ENCODE measurements at places on chromosomes 11 and 22.

DNA sequence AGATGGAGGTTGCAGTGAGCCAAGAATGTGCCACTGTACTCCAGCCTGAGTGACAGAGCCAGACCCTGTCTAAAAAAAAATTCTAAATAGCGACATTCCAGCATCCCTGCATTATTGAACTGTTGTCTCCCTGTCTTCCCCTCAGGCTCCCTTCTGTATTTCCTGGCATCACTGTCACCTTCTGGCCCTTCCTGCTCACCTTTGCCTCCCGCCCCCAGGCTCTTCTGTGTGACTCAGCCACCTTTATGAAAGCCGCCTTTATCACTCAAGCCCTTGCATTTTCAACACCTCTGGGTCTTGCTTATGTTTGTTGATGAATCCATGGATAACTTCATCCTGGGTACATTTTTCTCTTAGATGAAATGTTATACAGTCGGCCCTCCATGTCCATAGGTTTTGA, 21.1 kb downstream of the UBASH3B start:
- no peak for DNase-seq

DNA sequence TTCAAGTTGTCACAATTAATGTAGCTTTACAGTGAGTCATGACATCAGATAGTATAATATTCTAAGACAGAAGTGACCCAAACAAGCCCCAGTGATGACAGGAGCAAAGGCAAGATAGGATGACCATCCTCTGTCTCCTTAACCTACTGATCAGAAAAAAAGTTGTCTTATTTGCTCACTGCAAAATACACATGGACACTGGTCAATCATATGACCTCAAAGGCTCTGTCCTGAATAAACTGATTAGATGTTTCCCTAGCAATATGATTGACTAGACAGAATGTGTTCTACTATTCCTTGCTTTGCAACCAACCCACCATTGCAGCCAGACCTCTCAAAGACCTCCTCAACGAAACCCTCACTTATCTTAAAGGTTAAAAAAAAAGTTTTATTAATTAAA, 117.4 kb downstream of the SYN3 start:
- no peak for DNase-seq

DNA sequence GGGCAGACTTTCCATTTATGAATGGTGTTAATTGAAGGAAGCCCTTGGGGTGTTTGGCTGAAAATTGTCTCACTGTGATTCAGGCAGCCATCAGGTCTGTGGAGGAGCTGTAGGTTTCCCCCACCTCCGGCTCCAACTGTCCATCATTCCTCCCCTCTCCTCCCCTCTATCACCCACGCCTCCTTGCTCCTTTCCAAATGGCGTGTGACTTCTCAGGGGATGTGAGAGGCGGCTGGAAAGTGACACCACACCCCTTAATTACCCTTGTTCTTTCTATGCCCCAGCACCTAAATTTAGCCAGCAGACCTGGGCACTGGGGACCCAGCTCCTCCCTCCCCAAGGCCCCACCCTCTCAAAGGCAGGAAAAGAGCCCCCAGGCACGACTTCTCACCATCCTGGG, 38.1 kb upstream of the SYT7 start:
- no peak for DNase-seq

DNA sequence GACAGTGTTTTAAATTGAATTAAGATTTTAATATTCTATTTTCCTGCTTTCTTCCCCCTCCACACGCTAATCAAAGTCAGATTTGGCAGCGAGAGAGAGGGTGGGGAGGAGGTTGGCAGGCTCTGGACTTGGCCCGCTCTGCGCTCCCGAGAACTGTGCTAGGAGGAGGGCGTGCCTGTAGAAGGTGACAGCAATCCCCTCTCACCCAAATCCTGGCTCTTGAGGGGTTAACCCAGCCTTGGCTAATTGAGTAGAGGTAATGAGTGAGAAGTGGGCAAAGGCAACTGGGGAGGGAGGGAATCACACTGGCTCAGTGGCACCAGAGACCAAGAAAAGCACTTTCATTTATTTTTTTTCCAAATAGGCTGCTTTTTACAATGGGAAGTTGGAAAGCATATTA, 42.2 kb downstream of the BUD13 start:
- DNase-seq = no peak

DNA sequence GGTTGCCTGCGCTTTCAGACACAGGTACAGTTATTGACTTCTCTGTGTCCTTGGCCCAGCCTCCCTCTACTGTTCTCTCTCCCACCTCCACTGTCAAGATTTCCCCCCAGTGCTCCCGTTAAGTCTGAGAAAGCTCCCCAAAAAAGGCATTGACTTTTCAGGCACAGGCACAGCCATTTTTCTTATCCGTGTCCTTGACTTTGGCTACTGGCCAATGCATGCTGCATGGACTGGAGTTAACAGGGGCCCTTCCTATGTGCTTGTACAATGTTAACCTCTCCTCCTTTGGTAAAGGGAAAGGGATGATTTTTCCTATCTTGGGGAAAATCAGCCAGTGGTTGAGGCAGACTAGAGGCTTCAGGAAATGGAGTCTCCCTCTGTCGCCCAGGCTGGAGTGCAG, 4.3 kb downstream of the APOL5 start:
- no peak for DNase-seq

- no peak for DNase-seq
Measured at GRCh38 chr11:122334546-122335339, 218.7 kb upstream of the BLID start.

DNA sequence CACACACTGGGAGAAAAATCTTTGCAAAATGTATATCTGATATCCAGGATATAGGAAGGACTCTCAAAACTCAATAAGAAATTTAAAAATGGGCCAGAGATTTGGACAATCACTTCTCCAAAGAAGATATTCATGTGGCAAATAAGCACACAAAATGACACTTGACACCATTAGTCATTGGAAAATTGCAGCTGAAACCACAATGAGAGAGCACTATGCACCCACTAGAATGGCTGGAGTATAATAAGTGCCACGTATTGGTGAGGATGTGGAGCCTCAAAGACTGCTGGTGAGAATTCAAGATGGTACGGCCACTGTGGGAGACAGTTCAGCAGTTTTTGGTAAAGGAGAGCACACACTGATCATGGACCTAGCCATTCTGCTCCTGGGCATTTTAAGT, 12.8 kb upstream of the OSBPL5 start:
- DNase-seq = no peak

- peak; percentile 88 for DNase-seq
Measured at GRCh38 chr11:46120346-46121300, 631 bp downstream of the PHF21A start.

GRCh38 chr11:89182773-89183518, 5.3 kb downstream of the TYR start:
- no peak for DNase-seq

- no peak for DNase-seq
Measured at GRCh38 chr22:37633625-37634416, 5.6 kb upstream of the SH3BP1 start.

GRCh38 chr11:18329196-18329870, 7.0 kb downstream of the GTF2H1 start:
- DNase-seq = no peak

DNA sequence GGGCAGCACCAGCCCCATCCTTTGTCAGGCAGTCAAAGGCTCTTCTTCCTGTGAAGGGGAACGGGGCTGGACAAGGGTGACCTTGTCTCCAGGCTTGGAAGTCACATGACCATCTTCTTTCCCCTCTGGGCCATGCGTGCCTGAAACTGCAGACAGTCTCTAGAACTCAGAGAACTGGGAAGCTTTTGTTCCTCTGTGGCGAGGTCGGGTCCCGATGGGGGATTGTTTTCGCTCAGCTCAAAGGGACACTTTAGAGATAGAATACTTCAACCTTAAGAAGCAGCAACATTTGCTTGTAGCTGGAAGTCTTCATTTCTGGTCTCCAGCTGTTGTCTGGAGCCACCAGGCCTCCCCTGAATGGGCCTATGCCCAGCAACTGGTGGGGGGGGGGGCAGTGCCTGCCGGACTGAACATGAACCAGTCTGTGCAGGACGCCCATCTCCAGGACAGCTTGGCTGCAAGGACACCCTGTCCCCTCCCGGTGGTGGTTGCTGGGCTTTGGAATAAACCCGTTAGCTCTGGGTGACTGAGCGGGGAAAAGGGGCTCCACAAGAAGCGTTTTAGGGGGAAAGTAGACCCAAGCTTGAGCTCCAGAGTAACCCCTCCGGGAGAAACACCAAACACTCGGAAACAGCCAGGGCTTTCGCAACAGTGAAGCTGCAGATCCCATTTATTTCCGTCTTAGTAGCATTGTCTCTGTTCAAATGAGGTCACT, 55.7 kb upstream of the EMID1 start:
- no peak for DNase-seq

DNA sequence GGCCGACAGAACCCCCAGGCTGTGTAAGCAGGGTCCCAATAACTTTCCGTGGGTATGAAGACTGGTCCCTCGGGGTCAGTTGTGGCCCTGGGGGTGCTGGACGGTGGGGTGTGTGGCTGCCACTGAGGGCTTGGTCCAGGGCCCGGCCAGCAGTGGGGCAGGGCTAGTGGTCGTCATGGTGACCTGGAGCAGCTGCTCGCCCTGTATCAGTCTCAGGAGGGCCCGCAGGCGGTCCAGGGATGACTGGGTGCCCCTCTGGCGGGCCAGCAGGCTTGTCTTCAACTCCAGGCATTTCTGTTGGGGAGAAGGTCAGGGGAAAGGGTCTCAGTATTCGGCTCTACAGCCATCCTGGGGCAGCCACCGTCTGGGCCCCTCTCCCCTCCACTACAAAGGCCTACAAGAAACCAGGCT, 126.8 kb downstream of the PHF21B start:
- no peak for DNase-seq

DNA sequence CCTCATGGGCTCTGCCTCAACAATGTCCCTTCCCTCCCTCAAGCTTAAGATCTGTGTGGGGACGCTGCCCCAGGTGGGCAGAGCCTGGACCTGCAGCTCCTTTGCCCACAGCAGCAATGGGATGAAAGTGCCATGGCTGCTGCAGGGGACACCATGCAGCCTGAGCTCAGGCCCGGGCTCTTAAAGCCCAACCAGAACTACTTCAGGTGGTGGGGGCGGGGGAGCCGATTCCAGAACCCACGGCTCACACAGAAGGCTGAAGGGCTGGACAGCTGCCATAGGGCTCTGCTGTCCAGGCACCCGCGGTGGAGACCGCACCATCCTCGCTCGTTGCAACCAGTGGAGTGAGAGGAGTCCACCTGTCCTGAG, 12.5 kb downstream of the CHID1 start:
- DNase-seq = no peak

DNA sequence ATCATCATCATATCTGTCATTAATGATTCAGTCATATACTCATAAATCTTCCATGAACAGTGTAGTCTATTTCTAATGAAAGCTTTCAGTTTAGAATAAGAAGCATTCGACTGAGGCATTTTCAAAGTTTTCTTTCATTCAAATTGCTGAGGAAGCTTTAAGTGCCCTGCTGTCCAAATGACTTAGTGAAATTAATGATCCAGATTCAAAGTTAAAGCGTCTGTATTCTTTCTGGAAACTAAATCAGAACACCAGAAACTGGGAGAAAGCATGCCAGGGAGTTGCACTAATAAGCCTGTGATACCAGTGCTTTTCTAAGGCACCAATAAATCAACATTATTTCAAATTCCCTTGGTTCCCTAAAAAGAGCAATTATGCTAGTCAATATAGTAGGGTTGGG, 367.8 kb upstream of the ANO5 start:
- no peak for DNase-seq
